Cardiac atrium fibroblast (primary cell): ENCODE measurements at places on chromosomes 7 and 10. TPM values are rescaled to one million over a fixed set of nuclear protein-coding genes. Genes with fewer than 3 reads are reported as not detected.

MYH16 gene
- not detected in 2 replicates for total RNA-seq

PCDH15 gene
- not detected in 2 replicates for total RNA-seq

PKD2L1 gene
- total RNA-seq: not detected in 2 replicates

SPDYE2B gene
- total RNA-seq: not detected in 2 replicates

SLC39A12 gene
- total RNA-seq: not detected in 2 replicates

LDB3 gene
- total RNA-seq: 0.18 TPM in 1 of 2 replicates, not detected in the other

CLDN4 gene
- under 0.01 TPM in 1 of 2 replicates, not detected in the other for total RNA-seq

ZNF117 gene
- 2.6 and 5.2 TPM in 2 replicates for total RNA-seq

ODAD2 gene
- total RNA-seq: not detected in 2 replicates

CFTR gene
- total RNA-seq: not detected in 2 replicates

HPSE2 gene
- total RNA-seq: not detected in 2 replicates

BMS1 gene
- 9.0 and 12.8 TPM in 2 replicates for total RNA-seq

NANOS1 gene
- total RNA-seq: 8.7 and 14.3 TPM in 2 replicates

ACSM6 gene
- not detected in 2 replicates for total RNA-seq

AKR1C4 gene
- total RNA-seq: not detected in 2 replicates

EBLN1 gene
- not detected in 2 replicates for total RNA-seq

HTR5A gene
- total RNA-seq: not detected in 2 replicates

GLCCI1 gene
- 0.81 and 1.4 TPM in 2 replicates for total RNA-seq

MRLN gene
- not detected in 2 replicates for total RNA-seq

ITGA8 gene
- 10.1 and 16.0 TPM in 2 replicates for total RNA-seq

TDRD1 gene
- total RNA-seq: 0.16 and 1.1 TPM in 2 replicates

C7orf57 gene
- total RNA-seq: not detected in 2 replicates

SFRP4 gene
- 5.2 and 7.8 TPM in 2 replicates for total RNA-seq

THSD7A gene
- 2.6 and 3.1 TPM in 2 replicates for total RNA-seq

RAB19 gene
- total RNA-seq: not detected in 2 replicates

AGAP5 gene
- 0.49 and 1.1 TPM in 2 replicates for total RNA-seq

TSPAN12 gene
- total RNA-seq: 0.16 and 0.72 TPM in 2 replicates

CYP2E1 gene
- not detected in 2 replicates for total RNA-seq

ANKRD1 gene
- 178 and 184 TPM in 2 replicates for total RNA-seq

LIPN gene
- total RNA-seq: not detected in 2 replicates

DEPP1 gene
- total RNA-seq: 57.2 and 84.2 TPM in 2 replicates

WDR86 gene
- not detected in 2 replicates for total RNA-seq

PFKFB3 gene
- 24.2 and 24.9 TPM in 2 replicates for total RNA-seq

EPHB4 gene
- total RNA-seq: 44.4 and 46.8 TPM in 2 replicates

CALHM1 gene
- not detected in 2 replicates for total RNA-seq

MALRD1 gene
- not detected in 2 replicates for total RNA-seq

SPDYE2 gene
- total RNA-seq: not detected in 2 replicates

TUBGCP2 gene
- 36.1 and 42.4 TPM in 2 replicates for total RNA-seq

GRM8 gene
- not detected in 2 replicates for total RNA-seq

CDC14C gene
- not detected in 2 replicates for total RNA-seq

KLF14 gene
- total RNA-seq: not detected in 2 replicates

AKR1C8 gene
- not detected in 2 replicates for total RNA-seq

ADAM12 gene
- total RNA-seq: 7.2 and 19.6 TPM in 2 replicates

SAMD9L gene
- total RNA-seq: 6.0 and 7.6 TPM in 2 replicates

TASOR2 gene
- total RNA-seq: 32.9 and 50.2 TPM in 2 replicates

TWIST1 gene
- 13.5 and 18.0 TPM in 2 replicates for total RNA-seq

AMPH gene
- total RNA-seq: 0.97 and 1.1 TPM in 2 replicates

OR2F2 gene
- total RNA-seq: not detected in 2 replicates

FEZF1 gene
- total RNA-seq: not detected in 2 replicates

FBXO24 gene
- 0.65 and 3.1 TPM in 2 replicates for total RNA-seq

OLAH gene
- under 0.01 and 1.6 TPM in 2 replicates for total RNA-seq

CYP3A4 gene
- total RNA-seq: not detected in 2 replicates

WEE2 gene
- total RNA-seq: not detected in 2 replicates

MASTL gene
- 8.7 and 12.0 TPM in 2 replicates for total RNA-seq

C10orf62 gene
- total RNA-seq: not detected in 2 replicates

TNRC18 gene
- total RNA-seq: 31.2 and 51.7 TPM in 2 replicates

MMRN2 gene
- 6.1 and 6.8 TPM in 2 replicates for total RNA-seq
